ENCODE measurements at places on chromosomes 3 and 15.

DNA sequence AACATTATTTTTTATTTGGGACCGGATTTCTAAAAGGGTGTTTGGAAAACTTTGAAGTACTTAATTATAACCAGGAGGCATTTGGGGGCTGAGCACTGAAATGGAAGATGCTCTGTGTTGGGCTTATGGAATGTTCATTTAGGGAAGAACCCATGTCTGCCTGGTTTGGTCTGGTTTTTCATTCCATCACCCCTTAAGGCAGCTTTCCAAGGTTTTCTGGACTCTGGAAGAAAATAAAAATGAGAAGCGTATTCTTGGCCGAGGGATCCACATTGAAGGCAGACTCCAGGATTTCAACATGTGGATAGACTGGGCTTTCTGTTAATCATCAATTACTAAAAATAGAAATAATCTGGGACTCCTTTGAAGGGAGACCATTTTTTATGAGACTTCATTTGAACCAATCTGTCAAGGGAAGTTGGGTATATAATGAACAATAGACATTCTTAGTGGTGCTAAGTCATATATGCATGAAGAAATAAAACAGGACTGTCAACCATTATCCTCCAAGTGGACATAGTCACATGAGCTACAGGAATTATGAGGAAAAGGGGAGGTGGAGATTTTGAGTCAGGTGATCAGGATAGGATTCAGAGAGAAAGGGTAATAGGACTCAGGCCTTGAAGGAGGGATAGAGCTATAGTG, 270.5 kb upstream of the ADAMTS9 start:
- DNase-seq = no peak

DNA sequence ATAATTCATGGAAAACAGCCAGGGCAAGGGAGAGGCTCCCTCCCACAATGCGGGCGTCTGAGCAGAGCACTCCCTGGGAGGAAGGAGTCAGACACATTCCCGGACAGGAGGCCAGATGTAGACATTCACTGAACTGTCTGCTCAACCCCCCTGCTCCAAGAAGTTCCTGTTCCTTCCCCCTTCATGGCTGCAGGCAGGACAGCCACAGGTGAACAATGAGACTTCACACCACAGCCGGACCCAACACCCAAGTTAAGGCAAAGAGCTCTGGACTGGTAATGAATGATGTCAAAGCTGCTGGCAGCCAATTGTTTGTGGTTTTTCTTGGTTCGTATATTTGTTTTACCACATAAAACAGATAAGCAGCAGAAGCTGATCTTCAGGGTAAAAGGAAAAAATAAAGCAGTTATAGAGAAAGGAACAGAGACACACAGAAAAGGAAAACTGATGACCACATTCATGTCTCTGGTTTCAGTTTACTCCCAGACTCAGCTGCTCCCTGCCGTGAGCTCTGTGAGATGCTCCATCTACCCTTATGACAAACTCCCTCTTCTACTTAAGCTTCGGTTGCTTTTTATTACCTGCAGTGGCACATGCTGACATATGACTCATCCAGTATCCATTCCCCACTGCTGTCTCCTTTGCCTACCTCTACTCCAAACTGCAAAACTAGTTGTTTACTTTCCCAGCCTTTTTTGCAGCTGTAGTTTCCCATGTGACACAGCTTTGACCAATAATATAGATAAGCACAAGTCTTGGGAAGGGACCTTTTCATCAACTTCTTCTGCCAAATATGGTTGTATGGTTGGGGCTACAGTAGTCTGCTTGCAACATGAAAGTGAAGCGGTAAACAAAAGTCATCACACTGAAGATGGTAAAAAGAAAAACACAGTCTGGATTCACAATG, 33.1 kb downstream of the DZIP1L start:
- DNase-seq = no peak

DNA sequence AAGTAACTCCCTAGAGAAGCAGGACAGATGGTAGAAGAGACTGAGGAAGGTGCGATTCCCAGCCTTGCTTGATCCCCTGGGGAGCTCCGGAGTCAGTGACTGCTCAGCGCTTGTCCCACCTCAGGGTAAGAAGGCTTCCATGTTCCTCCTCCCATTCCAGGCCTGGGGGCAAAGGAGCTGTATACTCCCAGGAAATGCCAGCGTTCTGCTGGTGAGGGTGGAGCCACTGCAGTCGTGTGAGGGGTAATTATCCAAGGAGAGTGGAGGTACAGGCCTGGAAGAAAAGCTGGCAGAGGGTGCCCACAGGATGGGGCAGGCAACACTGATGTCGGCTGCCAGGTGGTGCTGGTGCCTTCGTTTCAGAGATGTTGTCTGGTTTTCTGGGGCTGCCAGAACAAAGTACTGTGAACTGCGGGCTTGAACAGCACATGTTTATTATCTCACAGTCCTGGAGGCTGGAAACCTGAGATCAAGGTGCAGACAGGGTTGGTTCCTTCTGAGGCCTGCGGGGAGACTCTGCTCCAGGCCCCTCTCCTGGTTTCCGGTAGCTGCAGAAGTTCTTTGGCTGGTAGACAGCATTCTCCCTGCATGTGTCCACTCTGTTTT, 12.1 kb upstream of the APBA2 start:
- DNase-seq = no peak

DNA sequence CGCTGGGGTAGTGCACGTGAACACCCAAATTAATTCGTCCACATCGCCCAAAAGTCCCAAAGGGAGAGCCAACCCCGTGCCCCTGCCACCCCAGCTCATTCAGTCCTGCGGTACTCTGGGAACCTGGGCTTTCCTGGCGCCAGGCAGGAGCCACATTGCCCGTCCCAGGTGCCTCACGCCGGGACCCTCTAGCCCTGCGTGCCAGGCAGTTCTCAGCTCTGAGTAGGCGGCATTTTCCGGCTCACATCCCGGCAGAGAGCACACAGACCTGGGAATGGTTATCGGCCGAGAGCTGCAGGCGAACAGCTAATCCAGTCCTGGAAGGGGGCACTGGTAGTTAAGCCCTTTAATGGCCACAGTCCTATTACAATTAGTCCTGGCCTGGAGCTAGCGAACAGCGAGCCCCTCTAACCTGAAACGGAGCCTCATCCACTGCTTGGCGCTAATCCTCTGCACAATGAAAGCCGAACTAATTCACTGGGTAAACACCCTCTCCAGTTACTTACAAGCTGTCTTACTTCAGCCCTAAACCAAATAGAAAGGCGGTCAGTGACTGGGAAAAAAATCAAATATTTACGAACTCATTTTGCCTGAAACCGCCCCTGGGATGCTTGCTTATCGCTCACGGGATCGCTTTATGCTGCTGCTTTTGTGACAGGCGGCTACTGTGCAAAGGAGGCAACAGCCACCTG, 254.6 kb upstream of the SOX14 start:
- no peak for DNase-seq

- DNase-seq = no peak
These were observed 116.7 kb downstream of the DLG1 start for GRCh38 chr3:197181741-197182140.

DNA sequence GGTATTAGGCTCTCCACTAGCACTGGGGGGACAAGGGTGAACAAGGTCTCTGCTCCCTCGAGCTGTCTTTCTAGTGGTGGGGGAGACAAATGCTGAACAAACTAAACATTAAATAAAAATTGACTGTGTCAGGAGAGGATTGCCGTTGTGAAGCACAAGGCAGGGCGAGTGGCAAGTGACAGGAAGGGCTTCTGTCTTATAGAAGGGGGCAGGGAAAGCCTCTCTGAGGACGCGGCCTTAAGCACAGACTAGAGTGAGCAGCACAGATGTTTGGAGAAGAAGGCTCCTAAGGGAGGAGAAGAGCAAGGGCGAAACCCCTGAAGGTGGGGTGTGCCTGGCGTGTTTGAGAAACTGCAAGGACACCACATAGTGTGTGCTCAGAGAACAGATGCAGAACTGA, 50.9 kb upstream of the ATP2B2 start:
- no peak for DNase-seq

GRCh38 chr3:81651139-81651538, 110.3 kb downstream of the GBE1 start:
- DNase-seq = no peak

- no peak for DNase-seq
These were observed 281.3 kb downstream of the LPP start for GRCh38 chr3:188435266-188435665.

- no peak for DNase-seq
These were observed 29.0 kb upstream of the NR2E3 start for GRCh38 chr15:71781179-71781964.

DNA sequence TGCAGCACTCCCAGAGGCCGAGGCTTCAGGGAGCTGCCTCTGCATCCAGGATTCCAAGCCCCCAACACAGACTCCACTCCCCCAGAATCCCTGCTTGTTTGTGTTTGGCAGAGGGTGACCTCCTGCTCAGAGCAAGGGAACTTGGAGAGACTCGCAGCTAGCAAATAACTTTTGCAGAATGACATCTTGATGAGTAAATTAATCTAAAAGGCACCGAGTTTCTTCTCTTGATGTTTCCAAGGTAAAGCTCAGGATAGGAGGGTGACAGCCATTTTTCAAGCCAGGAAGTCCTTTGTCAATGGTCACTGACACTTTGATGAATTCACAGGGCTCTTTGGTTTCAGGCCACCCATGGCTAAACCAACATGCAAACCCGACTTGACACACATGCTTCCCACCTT, 523.0 kb downstream of the NTRK3 start:
- no peak for DNase-seq

GRCh38 chr3:127992127-127992526, 60.1 kb upstream of the SEC61A1 start:
- DNase-seq = no peak

DNA sequence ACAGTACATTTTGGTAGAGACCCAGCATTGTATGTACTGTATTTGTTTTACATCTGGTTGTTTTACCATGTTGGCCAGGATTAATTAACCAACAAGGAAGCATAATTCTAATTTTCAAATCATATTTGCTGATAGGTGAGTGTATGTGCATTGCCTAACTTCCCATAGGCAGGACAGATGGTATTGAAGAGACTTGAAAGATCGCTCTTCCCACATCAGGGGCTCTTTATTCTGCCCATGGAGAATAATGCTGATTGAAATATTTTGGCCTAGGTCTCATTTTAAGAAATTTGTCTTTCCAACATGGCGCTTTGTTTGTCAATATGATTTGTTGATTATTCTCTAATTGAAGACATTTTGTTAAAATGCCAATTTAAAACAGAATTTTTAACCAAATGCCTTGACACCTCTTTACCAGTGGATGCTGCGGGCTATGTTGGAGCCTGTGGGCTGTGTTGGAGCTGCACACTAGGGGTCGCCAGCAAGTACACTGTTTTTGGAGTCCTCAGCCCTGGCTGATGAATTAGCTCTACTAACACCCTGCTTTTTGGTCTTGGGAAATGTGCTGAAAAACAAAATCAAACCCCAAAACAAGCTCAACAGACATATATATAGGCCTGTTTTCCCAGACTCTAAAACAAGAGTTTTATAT, 5.3 kb downstream of the P2RY12 start:
- DNase-seq = no peak

GRCh38 chr15:79924379-79924778, 27.6 kb upstream of the MTHFS start:
- DNase-seq = no peak

DNA sequence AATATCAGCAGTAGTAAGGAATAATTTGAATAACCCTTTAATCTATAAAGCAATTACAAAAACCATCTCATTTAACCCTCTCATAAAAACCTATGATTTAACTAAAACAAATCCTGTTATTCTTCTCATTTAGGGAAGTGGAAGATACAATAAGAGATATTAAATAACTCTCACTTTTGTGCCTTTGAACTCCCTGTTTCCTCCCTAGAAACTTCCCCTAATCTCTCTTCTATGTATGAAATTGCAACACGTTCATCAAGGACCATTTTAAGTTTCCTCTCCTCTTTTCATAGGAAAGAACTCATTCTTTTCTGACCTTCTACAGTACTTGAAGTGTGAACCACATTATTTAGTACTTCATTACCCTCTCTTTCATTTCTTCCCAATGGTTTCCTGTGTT, 18.8 kb upstream of the FAM81A start:
- DNase-seq = no peak

- no peak for DNase-seq
These were observed 209.1 kb upstream of the NR2E3 start for GRCh38 chr15:71601038-71601834.

- no peak for DNase-seq
These were observed 10.7 kb upstream of the CYP8B1 start for GRCh38 chr3:42886294-42886822.

DNA sequence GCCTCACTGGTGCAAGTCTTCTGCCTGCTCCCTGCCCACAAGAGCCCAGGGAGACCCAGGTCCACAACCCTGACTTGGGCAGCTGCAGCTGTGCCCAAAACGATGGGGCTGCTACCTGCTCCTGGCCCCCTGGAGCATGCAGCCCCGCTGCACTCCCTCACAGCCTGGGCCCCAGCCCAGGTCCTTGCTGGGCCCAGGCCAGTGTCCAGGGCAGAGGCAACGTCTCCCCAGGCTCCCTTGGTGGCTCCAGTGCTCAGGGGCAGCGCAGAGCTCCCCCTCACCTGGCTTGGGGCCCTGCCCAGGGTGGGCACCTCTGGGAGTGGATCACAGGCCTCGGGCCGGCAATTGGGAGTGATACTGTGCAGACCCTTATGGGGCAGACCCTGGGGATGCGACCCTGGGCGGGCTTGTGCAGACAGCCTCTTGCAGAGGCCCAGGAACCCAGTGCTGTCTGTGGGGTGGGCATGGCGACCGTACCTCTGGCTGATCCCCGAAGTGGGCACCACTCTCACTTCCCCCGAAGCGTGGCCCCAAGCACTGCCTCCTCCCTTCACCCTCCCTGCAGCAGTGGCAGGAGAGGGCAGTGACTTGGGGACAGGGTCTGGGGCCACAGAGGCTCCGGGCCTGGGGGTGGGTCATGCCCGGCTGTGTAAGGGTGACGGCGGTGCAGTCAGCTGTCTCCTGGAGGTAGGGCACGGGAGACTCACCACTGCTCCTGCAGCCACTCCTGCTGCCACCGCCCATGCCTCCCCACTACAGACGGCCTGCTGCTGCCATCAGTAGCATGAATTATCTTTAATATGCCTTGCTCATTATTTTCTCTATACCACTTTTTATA, 255.9 kb downstream of the DOCK3 start:
- DNase-seq = no peak

DNA sequence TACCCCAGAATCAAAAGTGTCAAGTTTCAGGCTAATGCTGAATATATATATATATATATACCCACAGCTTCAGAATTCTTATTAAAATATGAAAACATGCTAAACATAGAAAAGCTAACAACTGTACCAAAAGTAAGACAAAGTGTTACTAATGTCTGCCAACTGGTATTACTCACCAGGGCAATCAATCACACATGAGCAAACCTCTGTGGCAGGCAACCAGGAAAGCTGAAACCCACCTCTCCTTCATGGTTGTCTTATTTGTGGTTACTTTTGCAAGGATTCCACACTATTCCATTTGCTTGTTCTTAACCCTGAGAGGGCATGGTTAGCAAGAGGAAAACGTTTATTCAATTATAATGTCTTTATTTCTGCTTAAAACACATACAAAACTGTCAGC, 512.3 kb upstream of the MDFIC2 start:
- DNase-seq = no peak
